ENCODE measurements at places on chromosomes 5 and 9. TPM values are rescaled to one million over a fixed set of nuclear protein-coding genes. Genes with fewer than 3 reads are reported as not detected.

PNPLA7 gene
- 2.7 TPM for polyA plus RNA-seq

PRDM12 gene
- polyA plus RNA-seq = not detected

JAKMIP2 gene
- 2.3 TPM for polyA plus RNA-seq

SLC25A46 gene
- polyA plus RNA-seq = 31.9 TPM

C5orf46 gene
- not detected for polyA plus RNA-seq

SLC23A1 gene
- not detected for polyA plus RNA-seq

RBM22 gene
- polyA plus RNA-seq = 63.0 TPM

PCDHB4 gene
- not detected for polyA plus RNA-seq

ARHGEF39 gene
- 0.44 TPM for polyA plus RNA-seq

PKD2L2 gene
- polyA plus RNA-seq = 0.26 TPM

Measured in naive thymus-derived CD4-positive, alpha-beta T cell (primary cell).